ENCODE measurements at places on chromosomes 16 and 17.

DNA sequence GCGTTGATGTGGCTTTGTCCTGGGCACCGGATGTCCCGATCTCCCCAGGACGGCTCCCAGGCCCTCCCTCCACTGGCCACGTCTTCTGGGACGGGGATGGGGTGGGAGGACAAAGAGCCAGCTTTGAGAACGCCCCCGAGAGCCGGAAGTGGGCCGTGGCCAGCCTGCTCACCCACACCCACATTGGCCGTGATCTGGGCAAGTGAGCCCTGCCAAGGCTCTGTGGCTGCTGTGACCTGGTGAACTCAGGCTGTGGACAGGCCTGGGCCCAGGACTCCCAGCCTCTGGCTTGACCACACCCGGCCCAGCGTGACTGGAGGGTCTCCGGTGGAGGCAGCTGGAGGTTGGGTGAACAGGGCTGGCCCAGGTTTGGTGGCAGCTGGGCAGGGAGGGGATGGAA, 3.3 kb downstream of the CDH15 start:
- no peak for DNase-seq

GRCh38 chr16:79150632-79151310, 449.8 kb downstream of the MAF start:
- no peak for DNase-seq

- no peak for DNase-seq
These were observed 470.5 kb upstream of the SALL1 start for GRCh38 chr16:51621610-51622009.

GRCh38 chr17:50184611-50185398, 16.6 kb downstream of the COL1A1 start:
- DNase-seq = peak; percentile 83

DNA sequence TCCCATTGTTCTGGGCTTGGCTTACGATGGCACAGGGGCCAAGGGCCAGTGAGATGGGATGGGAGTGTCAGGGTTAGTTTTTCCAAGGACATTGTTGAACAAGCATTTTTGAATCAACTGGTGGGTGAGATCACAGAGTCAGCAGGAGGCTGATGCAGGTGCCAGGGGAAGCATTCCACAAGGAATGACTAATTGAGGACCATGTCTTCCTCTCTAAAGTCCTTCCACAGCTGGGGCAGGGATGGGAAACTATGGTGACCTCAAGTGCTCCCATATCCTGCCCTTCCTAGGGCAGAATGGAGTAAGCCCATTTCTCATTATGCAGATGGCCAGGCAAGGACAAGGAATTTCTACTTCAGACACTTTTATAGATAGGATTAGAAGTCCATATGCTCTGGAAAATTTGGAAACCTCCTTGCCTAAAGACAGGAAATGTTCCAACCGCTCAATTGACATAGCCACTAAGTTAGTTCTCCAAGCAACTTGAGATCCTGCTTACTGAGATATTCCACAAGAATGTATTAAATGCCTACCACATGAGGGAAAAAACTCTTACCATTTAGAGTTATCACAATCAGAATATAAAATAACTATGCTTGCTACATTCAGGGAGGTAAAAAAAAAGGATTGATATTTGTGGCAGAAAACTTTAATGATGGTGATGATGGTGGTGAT, 21.2 kb upstream of the ENGASE start:
- DNase-seq = no peak

GRCh38 chr16:68800257-68800875, 43.0 kb upstream of the TANGO6 start:
- DNase-seq = peak; percentile 57

GRCh38 chr16:89498839-89499238, 8.5 kb upstream of the ANKRD11 start:
- no peak for DNase-seq

- DNase-seq = peak; percentile 99
These were observed 6.7 kb upstream of the CD68 start for GRCh38 chr17:7572588-7573323.

GRCh38 chr17:40284085-40284713, 3.5 kb upstream of the CDC6 start:
- no peak for DNase-seq

GRCh38 chr16:30445149-30445407, 596 bp downstream of the SEPHS2 start:
- no peak for DNase-seq

GRCh38 chr16:58331024-58331707, 36.3 kb upstream of the PRSS54 start:
- DNase-seq = no peak

- no peak for DNase-seq
These were observed 221.6 kb upstream of the SDK2 start for GRCh38 chr17:73865831-73866230.

DNA sequence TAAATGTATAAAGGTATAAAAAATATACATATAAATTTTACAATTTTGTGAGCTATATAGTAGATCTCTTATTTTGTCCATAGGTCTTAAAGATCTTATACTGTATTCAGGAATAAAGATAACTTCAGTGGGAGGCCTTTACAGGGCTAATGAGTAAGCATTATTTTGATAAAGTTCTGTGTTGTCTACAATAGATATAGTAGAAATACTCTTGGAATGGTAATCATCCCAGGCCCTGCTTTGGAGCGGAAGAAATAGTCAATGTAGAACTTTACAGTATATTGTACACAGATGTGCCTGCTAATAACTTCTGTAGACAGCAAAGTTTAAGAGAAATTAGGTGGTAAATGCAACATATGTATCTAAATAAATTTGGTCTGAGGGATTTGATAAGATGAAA, 42.6 kb downstream of the TENT4B start:
- no peak for DNase-seq

DNA sequence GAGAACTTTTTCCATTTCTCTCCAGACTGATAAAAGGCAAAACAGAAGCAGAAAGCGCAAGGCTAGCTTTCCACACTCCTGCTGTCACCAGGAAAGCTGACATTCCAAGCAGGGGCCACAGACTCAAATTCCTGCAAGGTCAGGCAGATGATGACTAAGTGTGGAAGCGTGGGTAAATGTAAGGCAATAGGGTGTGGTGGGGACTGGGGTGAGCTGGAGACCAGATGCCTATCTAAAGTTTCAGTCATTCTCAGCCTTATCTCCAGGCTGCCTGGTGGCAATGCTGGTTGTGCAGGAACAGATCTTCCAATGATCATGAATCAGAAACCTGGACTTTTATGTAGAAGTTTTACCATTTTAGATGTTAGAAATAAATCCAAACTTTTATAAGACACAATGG, 224.1 kb downstream of the GSG1L start:
- no peak for DNase-seq

- DNase-seq = no peak
These were observed 2.5 kb upstream of the WFIKKN2 start for GRCh38 chr17:50832864-50833381.

DNA sequence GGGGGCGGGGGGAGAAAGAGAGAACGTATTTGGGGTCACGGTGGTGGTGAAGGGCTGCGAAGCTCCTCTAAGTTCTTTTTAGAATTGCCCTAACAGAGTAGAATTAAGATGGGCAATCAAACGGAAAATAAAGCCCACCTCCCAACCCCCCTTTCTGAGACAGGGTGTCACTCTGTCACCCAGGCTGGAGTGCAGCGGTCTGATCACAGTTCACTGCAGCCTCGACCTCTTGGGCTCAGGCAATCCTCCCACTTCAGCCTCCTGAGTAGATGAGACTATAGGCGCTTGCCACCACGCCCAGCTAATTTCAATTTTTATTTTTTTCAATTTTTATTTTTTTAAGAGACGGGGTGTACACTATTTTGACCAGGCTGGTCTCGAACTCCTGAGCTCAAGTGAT, 710 bp upstream of the CAVIN1 start:
- DNase-seq = no peak

DNA sequence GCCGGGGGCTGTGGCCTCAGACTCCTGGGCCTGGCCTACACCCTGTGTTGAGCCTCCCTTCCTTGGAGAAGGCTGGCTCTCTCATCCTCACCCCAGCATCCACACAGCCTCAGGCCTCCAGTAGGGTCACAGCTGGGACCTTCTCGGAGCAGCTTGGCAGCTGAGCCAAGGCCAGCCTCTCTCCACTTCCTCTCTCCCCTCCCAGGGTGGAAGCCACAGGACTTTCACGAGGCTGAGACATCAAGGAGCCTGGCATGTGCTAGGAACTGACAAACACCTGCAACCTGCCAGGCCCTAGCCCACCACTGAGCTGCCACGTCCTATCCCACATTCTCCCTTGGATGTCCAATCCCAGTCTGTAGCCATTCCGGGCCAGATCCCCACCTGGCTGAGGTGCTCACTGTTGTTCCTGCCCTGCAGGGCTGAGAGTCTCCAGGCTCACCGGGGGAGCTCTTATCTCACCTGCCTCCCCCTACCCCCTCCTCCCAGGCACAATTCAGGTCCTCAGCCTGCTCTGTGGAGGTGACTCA, 3.1 kb downstream of the MMP15 start:
- DNase-seq = no peak

DNA sequence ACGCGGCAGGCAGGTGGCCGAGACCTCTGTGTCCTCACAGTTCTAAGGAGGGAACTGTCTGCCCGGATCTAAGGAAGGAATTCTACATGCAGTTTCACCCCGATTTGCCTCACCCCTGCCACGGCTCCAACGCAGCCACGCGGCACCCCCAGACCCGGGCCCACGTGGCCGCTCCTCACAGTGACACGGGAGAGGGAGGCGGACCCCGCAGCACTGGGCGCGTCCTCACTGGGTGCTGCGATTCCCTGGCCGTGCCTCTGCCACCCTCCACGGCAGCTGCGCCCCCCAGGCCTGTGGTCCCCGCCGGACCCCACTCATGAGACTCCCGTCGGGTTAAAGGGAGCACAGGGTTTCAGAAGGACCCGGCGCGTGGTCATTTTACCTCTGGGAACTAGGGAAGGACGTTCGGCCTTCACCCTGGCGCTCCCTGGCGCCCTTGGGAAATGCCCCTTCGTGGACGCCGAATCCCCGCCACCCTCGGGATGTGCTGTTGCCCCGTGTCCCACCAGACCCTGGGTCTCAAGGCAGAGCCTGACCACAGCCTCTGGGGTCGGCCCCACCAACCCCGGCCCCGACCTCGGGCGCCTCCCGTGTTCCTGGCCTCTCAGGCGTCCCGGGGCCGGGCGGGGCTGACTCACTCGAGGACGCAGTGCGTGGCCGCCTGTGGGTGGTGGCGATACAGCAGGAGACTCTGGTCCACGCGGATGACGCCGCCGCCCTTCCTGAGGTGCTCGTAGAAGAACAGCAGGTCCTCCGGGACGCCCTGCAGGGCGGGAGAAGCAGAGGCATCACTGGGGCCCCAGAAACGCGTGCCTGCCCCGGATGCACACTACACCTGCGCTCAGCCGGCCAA, 118.8 kb upstream of the METRNL start:
- DNase-seq = no peak

DNA sequence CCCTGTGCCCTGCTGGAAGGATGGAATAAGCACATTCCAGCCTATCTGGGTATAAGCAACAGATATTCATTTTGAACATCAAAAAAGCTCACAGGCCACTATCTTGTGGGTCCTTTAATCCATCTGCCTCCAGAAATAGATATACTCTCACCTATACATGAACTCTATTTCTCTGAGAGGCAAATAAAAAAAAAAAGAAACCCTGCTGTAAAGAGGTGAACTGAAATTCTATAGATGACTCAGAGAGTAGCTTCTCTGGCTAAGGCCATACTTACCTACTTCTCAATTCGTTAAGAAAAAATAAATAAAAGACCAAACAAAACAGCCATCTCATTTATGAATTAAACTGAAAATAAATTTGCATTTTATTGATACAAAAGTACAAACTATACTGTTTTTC, 86.3 kb downstream of the DYNLRB2 start:
- DNase-seq = no peak

GRCh38 chr16:66502020-66502913, 47.7 kb downstream of the TK2 start:
- DNase-seq = no peak

GRCh38 chr17:30805944-30806456, 18.5 kb downstream of the CRLF3 start:
- DNase-seq = no peak

DNA sequence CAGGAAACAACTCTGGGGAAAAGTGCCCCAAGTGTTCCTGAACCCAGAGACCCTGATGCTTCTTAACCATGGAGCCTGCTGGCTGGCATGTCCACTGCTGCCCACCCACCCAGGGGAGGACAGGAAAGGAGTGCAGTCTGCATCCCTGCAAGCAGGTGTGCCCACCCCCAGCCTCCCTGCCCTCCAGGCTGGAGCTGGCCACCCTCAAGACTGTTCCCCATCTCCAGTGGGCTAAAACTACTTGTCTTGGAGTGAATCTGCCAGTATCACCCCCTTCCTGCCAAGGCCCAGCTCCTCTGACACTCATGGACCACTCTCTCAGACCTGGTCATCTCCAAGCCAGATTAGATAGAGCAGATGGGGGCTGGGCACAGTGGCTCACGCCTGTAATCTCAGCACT, 29.8 kb downstream of the ARHGAP27 start:
- DNase-seq = no peak

- no peak for DNase-seq
These were observed 259.0 kb downstream of the CPPED1 start for GRCh38 chr16:12544477-12545296.

- DNase-seq = no peak
These were observed 10.2 kb upstream of the CENPT start for GRCh38 chr16:67857547-67858233.

DNA sequence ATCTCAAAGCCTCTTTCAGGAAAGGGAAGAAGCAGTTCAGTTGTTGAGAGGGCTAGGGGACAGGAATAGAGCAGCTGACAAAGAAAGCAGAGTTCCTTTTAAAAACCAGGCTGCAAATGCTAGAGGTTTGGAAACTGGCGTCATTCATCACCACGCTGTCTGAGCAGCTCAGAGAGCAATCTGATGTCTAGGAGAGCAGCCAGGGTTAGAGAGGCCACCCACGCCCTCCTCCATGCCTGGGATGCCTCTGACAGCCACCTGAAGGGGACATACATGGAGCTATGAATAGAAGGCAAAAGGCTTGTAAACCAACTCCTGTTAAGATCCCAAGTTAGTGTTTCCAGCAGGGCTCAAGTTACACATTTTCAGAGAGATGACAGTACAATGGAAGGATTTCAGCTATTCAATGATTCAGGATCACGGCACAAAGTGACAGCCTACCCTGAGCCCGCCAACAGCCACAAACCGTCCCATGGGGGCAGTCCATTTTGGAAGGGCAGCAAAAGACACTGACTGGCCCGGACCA, 12.4 kb downstream of the RAB5C start:
- DNase-seq = peak; percentile 72

- DNase-seq = no peak
These were observed 17.8 kb upstream of the KSR1 start for GRCh38 chr17:27438348-27438998.

GRCh38 chr16:62391940-62392339, 355.7 kb upstream of the CDH8 start:
- DNase-seq = no peak

- DNase-seq = no peak
These were observed 14.9 kb downstream of the TSR1 start for GRCh38 chr17:2321399-2321798.

DNA sequence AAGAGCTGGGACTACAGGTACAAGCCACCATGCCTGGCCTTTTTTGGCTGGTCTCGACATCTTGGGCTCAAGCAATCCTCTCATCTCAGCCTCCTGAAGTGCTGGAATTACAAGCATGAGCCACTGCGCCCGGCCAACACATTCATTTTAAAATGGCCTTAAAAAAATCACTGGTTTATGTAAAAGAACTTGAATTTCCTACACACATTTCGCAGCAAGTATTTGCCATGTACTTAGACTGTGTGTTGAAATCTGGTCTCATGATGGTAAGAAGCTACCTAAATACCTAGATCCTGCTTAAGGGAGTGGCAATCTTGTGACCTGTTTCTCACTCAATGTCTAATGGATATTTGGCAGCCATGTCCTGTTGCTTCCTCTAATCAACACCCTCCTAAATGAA, 8.5 kb upstream of the CYTH1 start:
- DNase-seq = no peak

Measured in nucleus accumbens (tissue), 56 donors.